ENCODE measurements at places on chromosomes 6 and 20.

DNA sequence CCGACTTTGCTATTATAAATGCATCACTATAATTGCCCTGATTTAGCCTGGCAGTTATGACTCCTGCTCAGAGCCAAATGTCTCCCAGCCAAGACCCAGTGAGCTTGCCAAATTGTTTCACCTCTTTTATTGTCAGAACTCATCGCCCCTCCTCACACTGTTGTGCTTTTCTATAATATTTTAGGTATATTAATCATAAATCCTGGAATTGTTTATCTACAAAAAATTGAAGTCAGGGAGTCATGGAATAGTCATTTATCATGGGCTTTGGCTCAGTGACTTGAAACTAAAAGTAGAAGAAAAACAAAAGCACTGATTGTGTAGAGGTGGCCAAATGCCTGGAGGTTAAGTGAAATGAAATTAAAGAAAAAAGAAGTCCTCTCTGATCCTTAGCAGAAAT lies 85.6 kb downstream of the PFDN4 start:
- DNase-seq: no peak

GRCh38 chr6:143536866-143537691 lies 25.6 kb upstream of the FUCA2 start:
- no peak for DNase-seq

DNA sequence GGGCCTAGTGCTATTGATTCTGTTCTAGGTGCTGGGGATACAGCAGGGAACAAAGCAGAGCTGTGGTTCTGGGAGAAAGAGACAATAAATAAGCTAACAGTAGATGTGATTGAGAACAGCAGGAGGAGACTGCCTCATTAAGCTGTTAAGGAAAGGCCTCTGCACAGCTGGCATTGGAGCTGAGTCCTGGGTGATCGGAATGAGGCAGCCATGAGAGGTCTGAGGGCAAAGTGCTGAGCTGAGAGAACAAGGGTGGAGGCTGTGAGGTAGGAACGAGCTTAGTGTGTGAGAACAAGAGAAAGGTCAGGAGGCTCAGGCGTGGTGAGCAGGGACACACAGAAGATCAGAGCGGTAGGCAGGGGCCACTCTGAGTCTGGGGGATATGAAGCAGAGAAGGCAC lies 18.3 kb downstream of the DDX27 start:
- no peak for DNase-seq

- DNase-seq: no peak
Measured at GRCh38 chr6:157454762-157455714, 74.0 kb downstream of the ZDHHC14 start.

GRCh38 chr6:113365191-113365590 lies 492.0 kb upstream of the MARCKS start:
- DNase-seq: no peak
